ENCODE measurements at places on chromosomes 5 and 9.

DNA sequence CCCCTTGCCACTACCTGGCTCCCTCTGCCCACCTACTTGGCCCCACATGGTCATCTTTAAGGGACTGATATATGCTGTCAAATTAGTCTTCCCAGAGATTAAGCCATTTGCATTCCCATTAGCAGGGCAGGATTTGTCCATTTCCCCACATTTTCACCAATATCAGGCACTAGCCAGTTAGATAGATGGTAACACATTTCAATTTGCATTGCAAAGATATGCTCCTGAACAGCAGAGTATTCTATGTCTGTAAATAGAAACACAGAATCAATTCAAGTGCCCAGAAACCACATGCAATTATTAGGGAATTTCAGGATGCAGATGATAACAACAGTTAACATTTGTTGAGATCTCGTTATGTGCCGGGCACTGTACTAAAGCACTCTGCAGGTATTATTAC is 92.6 kb upstream of the IL12B start:
- DNase-seq, result no peak

GRCh38 chr5:168642019-168642418 is 62.9 kb upstream of the PANK3 start:
- no peak for DNase-seq

DNA sequence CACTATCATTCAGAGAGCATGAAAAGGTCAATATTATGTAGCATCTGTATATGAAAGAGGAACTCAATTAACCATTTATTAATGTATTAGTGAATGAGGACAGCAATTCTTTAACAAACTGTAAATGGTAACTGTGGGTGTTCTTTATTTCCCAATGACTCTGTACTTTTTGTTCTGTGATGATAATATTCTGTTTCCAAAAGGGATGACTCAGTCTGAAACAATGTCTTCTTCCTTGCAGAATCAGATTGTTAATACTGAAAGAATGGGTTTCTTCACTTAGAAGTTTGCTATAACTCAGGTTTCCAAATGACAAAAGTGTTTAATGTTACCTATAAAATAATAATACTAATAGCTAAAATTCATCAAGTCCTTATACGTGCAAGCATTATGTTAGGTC is 1518.7 kb upstream of the WWC1 start:
- no peak for DNase-seq

- peak; percentile 35 for DNase-seq
Measured at GRCh38 chr5:1007221-1007680, 1.4 kb upstream of the NKD2 start.

GRCh38 chr5:66565878-66566277 is 30.3 kb upstream of the MAST4 start:
- no peak for DNase-seq

GRCh38 chr5:1390861-1391600 is 46.1 kb upstream of the CLPTM1L start:
- DNase-seq, result no peak

DNA sequence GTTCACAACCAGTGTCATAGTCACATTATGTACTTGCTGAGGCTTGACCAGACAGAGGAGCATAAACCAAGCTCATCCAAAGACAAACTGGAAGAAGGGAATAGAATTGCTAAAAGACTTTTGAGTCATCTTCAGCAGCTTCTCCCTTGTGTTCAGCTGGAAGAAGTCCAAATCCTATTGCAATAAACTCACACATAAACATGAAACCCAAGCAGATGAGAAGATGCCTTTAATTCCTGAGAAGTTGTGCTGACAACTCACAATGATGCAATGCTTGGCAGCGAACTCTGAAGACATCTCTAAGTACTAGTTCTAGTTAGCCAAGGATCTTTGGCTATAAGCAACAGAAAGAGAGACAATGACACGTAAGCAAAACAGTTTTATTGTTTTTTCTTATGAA is 642.1 kb downstream of the KCTD16 start:
- DNase-seq, result no peak

GRCh38 chr5:158406884-158407823 is 548.2 kb upstream of the CLINT1 start:
- DNase-seq, result no peak
